ENCODE measurements at places on chromosomes 6 and 20.

- no peak for DNase-seq
Observed at GRCh38 chr6:141321493-141322347, 811.0 kb upstream of the GJE1 start.

DNA sequence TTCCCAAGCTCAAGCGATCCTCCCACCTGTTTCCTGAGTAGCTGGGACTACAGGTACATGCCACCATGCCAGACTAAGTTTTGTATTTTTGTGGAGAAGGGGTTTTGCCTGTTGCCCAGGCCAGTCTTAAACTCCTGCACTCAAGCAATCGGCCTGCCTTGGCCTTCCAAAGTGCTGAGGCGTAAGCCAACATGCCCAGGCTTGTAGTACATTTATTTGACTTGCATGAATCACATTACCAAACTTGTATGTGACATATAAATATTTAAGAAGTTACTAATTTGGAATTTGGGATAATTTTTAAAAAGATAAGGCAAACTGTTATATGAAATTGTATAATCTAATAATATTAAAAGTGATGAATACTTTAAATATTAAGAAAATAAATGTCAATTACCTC lies 157.6 kb downstream of the MCHR2 start:
- DNase-seq: no peak

DNA sequence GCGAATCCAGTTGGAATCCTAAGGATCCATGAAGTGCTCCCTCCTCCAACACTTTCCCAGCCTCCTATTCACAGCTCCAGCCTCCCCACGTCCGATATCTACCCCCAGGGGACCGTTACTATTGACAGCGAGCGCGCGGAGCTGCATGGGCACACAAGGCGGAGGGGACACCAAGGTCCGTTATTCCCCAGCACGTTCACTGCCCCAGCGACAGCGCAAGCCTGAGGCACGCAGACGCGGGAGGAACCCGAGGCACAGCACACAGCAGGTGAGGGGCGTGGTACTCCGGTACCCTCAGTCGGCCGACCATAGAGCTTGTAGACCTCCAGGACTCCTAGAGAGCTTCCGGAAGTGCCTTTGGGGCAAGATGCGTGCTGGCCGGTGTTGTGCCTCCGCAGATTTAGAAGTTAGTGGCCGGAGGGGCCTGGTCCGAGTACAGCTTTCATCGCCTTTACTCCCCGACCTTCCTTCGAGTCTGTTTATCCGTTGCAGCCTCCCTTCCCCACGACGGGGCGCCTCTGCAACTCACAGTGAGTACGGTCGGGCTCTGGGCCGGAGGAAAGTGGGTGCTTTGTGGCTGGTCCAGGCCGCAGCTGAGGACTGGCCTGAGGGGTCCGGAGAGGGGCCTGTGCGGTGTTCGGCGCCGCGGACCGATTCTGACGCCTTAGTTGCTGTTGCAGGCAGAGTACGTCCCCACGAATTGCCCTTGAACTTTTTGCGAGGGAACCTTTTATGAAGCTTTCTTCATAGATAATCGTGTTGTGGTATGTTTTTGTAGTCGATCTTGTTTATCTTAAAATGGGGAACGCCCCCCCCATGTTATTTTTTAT lies at the start of gene ZKSCAN8:
Gene ZKSCAN8 (plus strand): TSS at position 384 of the 830 bp plus-strand sequence. CDS start 6,525 bp downstream, outside the sequence.
- DNase-seq: peak; percentile 62

DNA sequence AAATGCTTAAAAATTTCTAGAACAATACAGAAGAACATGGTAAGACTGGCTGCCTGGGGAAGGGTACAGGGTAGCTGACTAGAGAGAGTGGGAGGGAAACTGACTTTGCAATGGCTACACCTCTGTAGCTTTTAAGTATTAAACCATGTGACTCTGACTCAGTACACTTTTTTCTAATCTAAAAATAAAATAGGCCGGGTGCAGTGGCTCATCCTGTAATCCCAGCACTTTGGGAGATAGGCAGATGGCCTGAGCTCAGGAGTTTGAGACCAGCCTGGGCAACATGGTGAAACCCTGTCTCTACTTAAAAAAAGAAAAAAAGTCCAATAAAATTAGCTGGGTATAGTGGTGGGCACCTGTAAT lies 18.5 kb downstream of the ATP9A start:
- no peak for DNase-seq

DNA sequence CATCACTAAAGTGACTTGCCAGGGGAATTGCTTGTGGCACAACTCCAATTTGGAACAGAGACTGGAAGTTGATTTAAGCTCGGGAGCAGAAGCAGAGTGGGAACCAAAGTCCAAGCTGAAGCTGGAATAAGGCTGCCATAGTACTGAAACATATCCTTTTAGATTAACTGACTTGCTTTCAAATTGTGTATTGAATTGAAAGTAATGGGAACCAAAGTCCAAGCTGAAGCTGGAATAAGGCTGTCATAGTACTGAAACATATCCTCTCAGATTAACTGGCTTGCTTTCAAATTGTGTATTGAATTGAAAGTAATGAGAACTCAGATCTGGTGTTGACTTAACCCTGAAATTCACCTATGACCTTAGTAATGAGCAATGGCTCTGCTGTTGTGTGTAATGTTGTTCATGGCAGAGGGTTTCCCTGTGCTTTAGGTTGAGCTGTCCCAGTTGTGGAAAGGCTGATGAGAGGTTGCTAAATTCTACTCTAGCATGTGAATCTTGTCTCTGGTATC lies 40.2 kb downstream of the CENPW start:
- DNase-seq: no peak

- DNase-seq: no peak
Observed at GRCh38 chr20:3502878-3503277, 32.1 kb downstream of the ATRN start.

DNA sequence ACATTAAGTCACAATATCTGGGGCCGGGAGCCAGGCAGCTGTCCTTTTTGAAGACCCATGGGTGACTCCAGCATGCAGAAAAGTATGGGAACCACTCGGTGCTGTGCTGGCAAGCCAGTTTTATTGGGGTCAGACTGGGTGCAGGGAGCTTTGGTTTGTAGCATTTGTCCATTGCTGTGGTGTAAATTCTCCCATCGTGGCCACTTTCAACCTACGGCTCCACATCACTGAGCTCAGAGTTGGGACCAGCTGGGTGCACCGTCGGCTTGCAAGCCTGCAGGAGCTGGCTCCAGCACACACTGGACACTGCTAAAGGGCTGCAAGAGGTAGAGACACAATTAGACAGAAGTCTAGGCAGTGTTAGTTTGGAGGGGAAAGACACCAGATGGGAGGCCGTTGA lies 66.9 kb downstream of the SYNJ2 start:
- DNase-seq: no peak

- no peak for DNase-seq
Observed at GRCh38 chr6:75204217-75204958, 1.5 kb downstream of the COL12A1 start.

- peak; percentile 50 for DNase-seq
Observed at GRCh38 chr6:20404641-20405032, 3.0 kb downstream of the E2F3 start.

DNA sequence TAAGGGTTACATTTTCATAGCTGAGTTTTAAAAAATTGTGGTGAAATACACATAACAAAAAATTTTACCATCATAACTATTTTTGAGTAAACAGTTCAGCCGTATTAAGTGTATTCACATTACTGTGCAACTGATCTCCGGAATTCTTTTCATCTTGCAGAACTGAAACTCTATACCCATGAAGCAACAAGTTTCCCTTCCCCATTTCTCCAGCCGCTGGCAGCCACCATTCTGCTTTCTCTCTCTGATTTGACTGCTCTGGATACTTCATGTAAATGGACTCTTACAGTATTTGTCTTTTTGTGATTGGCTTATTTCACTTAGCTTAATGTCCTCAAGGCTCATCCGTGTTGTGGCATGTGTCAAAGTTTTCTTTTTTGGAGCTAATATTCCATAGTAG lies 341.6 kb downstream of the QKI start:
- DNase-seq: no peak

DNA sequence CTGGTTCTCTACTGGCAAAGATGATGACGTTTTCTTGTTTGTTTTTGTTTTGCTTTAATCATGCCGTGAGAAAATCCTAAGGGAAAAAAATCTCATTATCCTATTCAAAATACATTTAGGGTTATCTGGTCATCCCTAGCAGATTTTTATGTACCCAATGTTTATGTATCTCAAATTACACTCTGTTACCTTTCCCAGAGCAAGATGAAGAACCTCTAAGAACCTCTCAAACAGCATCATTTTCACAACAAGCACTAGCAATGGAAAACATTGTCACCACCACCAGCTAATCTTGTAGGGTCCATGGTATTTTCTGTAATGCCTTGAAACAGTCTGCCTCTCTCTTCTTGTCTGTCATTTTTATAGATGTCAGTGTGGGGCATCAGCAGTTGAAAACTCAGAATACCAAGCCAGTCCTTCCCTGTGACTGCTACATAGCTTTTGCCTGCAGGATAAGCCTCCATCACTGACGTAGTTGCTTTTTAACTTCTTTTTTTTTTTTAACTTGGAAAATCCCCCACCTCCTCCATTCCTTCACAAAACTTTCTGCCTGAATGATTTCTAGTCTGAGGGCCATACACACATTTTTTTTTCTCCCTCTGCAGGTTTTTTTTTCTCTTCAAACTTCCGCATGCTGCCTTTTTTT lies 2.4 kb upstream of the SNAP25 start:
- no peak for DNase-seq

- no peak for DNase-seq
Observed at GRCh38 chr6:56370127-56370540, 122.8 kb upstream of the COL21A1 start.

DNA sequence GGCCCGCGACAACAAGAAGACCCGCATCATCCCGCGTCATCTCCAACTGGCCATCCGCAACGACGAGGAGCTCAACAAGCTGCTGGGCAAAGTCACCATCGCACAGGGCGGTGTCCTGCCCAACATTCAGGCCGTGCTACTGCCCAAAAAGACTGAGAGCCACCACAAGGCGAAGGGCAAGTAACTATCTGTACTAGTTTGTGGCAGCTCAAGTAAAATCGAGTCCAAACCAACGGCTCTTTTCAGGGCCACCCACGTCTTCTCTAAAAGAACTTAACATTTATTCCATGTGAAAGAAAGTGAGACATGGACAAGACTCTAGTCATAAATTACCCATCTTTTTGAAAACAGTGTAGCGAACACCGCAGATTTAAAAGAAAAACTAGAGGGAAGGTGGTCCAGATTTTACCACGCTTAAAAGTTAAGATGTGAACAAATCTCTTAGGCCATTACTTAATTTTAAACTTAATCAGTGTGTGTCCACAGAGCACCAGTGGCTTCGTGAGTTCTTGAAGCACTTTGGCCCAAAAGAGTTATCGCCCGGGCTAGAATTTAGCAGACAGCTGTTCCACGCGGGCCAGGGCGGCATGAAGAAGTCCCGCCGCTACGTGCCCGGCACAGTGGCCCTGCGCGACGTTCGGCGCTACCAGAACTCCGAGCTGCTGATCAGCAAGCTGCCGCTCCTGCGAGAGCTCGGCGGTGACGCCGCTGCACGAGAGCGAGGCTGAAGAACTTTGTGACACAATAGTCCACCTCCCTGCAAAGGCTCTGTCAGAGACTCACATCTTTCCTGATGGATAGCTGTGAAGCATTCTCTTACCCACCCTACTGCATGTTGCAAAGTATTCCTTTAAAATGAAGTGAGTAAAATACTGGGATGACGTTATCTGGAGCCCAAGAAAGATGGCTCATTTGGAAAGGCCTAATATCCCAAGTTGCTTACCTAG lies 113.9 kb upstream of the PRSS16 start:
- peak; percentile 54 for DNase-seq

DNA sequence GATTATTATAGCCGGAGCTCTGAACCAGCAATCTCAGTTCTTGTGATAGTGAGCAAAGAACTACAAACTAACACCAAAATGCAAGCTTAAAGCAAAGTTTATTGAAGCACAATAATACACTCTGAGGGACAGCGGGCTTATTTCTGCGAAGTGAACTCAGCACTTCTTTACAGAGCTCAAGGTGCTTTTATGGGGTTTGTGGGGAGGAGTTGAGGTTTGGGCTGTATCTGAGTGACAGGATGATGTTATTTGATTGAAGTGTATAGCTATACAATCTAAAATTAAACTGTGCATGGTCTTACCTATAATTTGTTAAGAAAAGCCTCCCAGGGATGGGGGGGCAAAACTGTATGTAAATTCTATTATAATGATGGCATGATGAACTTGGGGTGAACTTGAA lies 1.0 kb upstream of the HFE start:
- peak; percentile 21 for DNase-seq

DNA sequence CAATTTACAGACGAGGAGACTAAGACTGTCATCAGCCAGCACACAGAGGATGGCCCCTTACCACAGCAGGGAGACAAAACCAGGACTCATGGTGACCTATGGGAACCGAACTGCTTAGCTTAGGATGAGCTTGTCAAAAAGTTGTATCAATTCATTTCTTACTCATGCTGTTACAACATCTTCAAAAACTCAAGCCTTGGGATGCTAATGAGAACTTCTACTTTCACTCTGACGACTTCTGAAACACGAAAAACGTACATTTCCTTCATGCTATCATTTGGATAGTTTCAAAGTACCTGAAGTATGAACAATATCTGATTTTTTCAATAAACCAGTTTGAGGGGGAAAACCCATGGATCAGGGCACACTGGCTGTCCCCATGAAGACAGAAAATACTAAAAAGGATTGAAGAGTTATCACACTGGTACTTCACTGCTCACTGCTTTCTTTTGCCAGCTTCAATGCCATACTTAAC lies 31.9 kb downstream of the HIVEP2 start:
- no peak for DNase-seq

DNA sequence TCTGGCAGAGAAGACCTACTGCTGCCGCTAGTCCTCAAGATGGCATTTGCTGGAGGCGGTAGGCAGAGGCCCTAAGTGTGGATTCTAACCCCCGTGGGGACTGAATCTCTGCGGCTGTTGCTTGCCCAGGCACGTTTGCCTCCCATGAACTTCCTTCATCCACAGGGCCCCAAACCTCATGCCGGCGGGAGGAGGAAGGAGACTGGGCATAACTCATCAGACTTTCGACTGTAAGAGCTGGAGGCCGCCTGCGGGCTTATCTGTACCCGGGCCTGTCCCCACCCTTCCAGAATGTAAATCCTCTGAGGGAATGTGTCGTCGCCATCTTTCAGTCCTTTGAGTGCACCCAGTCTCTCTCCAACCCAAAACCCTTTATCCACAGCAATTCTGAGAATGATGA lies 990 bp downstream of the ZFP57 start:
- DNase-seq: no peak

Measured in T-helper 2 cell (primary cell).